WERI-Rb-1 (cell line): ENCODE measurements at places on chromosomes 7 and 10.

DNA sequence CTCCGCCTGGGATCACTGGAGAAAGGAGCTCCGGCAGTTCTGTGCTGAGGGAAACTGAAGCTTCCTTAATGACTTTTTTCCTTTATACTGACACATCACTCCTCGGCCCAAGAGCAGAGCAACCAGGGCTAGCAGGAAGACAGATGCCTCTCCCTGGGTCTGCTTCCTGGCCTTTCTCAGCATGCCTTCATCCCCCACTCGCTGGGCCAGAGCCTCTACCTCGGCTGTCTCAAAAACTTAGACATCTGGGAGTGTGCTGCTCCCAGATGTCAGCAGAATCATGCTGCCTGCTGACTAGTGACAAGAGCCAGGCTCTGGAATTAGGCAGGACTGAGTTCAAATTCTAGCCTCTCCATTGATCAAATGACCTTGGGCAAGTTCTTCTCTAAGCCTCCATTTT, 24.4 kb upstream of the LRRC4 start:
- DNase-seq: no peak

DNA sequence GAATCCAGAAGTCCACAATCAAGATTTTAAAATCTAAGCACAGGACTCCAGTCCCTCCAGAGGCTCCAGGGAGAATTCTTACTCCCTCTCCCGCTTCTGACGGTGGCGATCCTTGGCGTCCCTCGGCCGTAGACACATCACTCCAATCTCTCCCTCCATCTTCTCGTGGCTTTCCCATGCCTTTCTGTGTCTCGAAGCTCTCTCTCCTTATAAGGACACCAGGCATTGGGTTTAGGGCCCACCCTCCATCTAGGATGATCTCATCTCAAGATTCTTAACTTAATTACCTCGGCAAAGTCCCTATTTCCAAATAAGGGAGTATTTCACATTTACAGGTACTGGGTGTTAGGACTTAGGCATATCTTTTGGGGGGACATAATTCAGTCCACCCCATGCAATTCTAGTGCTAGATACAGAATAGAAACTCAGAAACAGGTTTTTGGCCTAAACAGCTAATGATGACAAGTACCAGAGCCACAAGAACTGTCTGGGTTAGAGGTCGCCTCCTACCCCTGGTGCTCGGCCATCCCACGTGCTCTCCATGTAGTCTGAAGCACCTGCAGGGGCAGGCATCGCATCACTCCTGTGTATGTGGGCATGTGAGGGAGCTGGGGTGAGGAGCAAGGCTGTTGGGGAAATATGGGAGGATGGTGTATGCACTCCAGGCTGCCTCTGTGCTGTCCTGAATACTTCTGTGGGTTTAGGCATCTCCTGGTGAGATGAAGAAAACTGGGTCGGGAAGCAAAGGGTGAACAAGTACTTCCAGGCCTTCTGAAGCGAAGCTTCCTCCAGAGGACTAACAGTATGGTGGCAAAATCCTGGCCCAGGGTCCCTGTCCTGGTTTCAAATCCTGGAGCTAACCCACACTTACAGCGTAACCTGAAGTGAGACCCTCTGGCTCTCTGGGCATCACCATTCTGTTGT, 298.3 kb upstream of the ZMIZ1 start:
- no peak for DNase-seq

- DNase-seq: no peak
Measured at GRCh38 chr7:135337977-135338550, 104.4 kb downstream of the STRA8 start.

DNA sequence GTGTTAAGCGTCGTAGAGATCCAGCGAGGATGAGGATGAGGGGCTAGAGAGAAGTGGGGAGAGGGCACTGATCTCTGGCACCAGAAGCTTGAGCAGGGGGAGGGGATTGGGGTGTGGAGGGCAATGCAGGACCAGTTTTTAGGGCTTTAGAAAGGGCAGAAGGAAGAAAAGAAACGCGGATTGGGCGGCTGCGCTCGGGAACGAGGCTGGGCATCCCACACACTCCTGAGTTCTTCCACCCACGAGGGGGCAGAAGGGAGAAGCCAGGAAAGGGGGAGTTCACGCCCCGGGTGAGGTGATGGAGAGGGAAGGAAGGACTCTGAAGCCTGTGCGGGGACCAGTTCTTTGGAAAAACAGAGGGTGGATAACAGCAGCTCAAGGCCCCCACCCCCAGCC, 6.1 kb upstream of the VGF start:
- peak; percentile 32 for DNase-seq

DNA sequence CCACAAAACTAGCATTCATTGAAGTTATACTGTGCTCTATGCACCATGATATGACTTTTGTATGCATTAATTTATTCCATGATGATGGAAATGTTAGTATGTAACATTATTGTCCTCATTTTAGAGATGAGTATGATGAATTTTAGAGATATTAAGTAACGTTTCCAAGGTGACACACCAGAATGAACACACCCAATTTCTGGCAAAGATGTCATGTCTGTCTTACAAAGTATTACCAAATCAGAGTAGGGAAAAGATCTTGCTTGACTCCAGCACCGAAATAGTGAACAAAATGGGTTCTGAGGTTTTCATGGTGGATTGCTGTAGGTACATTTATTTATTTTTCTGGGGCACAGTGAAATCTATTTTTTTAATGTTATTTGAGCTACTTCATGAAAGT, 33.8 kb upstream of the COL1A2 start:
- no peak for DNase-seq

- DNase-seq: no peak
Measured at GRCh38 chr7:6020371-6021286, 10.5 kb upstream of the ANKRD61 start.

DNA sequence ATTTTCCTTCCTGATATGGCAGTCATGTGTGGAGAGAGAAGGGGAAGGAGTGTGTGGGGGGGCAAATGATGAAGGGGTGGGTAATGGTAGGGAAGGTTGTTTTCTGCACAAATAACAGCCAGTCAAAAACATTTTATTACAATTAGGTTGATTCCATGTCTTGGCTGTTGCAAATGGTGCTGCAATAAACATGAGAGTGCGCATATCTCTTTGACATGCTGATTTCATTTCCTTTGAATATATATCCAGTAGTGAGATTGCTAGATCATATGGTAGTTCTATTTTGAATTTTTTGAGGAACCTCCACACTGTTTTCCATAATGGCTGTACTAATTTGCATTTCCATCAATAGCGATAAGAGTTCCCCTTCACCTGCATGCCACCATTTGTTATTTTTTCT, 10.6 kb upstream of the JAZF1 start:
- DNase-seq: no peak

- DNase-seq: no peak
Measured at GRCh38 chr10:88172159-88172558, 308.7 kb downstream of the PTEN start.

DNA sequence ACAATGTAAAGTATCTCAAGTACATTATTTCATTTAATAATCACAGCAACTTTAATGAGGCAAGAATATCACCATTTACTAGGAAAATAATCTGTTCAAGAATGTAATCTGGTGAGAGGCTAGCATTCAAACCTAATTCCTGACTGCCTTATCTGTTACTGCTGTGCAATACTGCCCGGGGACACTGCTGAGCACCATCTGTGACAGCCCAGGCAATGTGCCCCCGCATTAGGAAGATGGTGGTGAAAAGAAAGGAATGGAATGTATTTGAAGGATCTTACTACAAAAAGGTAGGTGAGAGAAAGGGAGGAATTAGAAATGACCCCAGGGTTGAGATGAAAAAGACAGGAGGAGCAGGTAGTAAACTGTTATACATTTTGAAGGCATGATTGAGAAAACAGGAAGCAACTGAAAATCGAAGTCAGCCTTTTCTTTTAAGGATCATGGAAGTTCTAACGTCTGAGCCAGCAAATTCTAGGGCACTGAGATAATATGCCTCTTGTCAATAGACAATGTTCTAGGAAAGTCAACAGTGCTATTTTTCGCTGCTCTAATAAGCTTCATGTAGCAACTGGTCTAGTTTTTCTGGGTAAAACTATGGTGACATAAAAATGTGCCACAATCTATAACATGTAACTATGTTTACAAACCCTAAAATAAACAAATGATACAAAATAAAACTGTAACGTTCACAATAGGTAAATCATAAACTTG, 90.4 kb downstream of the ETV1 start:
- no peak for DNase-seq

DNA sequence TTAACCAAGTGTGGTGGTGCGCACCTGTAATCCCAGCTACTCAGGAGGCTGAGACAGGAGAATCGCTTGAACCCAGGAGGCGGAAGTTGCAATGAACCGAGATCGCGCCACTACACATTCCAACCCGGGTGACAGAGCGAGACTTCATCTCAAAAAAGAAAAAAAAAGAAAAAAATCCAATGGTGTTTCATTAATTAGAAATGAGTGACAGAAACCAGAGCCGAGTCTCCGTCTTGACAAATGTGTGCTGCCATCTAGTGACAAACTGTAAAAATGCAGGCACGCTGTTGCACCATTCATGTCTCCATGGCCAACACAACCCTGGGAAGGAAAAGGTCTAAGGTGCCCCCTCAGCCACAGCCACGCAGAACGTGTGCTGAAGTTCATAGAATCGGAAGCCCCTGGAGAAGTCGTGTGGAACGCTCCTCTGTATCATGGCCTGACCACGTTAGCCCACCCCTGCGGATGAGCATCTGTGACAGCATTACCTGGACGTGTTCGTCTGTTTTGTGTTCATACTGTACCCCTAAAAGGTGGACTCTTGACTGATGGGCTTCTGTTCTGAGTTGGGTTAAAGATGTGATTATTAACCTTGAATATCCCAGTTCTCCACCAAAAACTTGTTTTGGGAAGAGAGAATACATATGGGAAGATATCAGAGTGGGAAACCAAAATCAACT, 94.9 kb downstream of the LYZL2 start:
- peak; percentile 46 for DNase-seq

- DNase-seq: no peak
Measured at GRCh38 chr10:96719200-96719599, 1.1 kb downstream of the PIK3AP1 start.

DNA sequence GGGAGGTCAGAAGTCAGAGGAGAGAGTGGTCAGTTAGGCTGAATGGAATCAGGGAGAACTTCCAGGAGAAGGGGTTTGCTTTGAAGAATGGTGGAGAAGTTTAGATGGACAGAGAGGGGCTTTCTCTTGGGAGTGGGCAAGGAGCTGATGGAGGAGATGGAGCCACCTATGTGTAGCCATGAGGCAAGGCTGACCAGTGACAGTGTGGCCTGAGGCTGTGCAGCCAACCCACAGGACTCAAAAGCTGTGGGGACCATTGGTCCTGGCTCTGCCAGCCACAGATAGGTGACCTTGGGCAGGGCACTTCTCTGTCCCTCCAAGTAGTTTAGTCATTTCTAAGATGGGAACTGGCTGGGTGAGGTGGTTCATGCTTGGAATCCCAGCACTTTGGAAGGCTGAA, 18.7 kb downstream of the NEURL1 start:
- DNase-seq: no peak

DNA sequence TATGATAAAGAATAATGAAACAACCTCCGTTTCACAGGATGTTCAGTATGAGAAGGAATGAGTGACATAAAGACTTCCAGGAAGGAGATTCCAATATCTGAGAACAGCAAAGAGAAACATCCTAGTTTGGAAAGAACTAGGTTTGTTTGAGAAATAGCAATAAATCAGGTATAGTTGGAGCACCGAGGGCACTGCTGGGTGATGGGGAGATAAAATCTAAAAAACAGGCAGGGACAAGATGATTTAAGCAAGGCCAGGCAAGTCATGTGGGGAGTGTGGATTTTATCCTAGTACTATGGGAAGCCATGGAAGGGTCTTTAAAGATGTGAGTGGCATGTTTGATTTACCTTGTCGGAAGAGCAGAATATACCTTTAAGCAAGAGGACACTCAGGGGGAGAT, 169.7 kb downstream of the SPAG6 start:
- DNase-seq: no peak
